ENCODE measurements at places on chromosomes 3 and 15.

DNA sequence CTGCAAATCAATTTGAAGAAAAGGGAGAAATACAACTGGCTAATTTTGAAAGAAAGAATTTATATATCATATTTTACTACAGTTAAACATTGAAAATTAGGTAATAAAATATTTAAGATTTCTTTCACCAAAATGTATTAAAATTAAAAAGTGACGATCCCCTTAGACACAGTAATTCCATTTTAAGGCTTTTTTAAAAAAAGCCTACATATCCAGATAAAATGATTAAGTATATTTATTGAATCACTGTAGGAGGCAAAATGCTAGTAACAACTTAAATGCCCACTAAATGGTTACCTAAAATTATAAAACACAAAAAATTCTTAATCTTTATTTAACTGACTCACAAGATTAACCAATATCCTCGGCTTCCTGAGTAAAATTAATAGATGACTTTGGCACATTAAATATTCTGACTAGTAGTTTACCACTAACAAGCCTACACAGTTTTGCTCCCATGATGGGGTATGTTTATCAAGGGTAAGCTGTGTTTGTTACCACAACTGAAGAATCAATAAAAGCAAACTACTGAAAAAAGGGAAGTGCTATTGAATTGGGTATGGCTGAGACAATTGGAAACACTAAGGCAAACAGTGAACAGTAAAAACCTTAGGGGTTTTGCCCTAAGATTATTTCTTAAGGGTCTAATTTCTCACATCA is 28.4 kb downstream of the ANKRD28 start:
- DNase-seq: no peak

DNA sequence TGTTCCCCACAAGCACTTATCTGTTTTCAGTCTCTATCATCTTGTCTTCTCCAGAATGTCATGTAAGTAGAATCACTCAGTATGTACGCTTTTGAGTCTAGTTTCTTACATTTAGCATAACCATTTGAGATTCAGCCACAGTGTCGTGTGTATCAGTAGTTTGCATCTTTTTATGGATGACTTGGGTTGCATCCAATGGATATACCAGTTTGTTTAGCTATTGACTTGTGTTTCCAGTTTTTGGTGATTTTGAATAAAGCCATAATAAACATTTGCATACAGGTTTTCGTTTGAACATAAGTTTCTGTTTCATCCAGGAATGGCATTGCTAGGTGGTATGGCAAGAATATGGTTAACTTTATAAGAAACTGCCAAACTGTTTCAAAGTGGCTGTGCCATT is 12.1 kb downstream of the GRIP2 start:
- DNase-seq: no peak

- DNase-seq: no peak
These were observed 256.1 kb downstream of the PLCL2 start for GRCh38 chr3:17140670-17141505.

- no peak for DNase-seq
These were observed 14.5 kb downstream of the RTP3 start for GRCh38 chr3:46512191-46512749.

- no peak for DNase-seq
These were observed 156.0 kb downstream of the ISL2 start for GRCh38 chr15:76492538-76492937.

- no peak for DNase-seq
These were observed 51.9 kb upstream of the TMEM115 start for GRCh38 chr3:50411229-50411628.

DNA sequence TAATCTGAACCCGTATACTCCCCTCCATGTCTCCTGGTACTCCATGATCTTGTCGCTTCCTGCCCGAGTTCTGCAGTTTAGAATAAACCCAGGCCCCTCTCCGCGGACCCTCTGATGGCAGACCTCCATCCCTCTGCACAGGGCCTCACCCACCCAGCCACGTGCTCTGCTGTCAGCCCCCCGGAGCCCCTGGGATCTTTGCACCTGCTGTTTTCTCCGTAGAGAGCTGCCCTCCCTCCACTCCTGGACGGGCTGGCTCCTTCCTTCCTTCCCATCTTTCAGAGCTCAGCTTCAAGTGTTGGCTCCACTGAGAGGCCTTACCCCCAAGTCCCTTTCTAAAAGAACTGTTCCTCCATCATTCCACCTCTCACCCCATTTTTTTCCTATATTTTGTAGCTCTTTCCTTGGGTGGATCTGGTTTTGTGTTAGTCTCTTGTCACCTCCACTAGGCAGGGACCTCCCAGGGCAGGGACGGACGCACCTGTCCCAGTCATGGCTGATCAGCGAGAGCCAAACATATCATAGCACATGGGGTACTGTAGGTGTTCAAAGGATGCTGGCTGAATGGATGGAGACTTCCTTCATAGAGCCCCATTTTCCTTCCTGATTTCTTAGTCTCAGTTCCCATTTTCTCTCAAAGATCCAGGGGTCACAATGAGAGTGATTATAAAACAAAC is 106.6 kb downstream of the VGLL4 start:
- DNase-seq: no peak

DNA sequence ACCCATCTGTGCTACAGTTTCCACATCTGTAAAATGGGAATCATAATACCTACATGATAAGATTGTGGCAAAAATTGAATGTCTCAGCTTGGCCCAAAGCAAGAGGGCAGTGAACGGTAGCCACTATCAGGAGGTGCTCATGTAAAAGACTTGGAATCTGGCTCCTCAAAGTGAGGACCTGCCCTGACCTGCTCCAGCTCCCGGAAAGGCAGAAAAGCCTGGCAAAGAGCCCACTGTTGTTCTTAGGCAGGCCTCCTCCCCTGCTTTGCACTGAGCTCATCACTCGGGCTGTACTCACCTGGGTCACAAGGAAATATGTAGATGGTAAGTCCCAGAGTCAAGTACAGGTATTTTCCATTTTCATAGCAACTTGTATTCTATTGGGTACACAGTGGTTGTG is 250.7 kb upstream of the TBL1XR1 start:
- no peak for DNase-seq

DNA sequence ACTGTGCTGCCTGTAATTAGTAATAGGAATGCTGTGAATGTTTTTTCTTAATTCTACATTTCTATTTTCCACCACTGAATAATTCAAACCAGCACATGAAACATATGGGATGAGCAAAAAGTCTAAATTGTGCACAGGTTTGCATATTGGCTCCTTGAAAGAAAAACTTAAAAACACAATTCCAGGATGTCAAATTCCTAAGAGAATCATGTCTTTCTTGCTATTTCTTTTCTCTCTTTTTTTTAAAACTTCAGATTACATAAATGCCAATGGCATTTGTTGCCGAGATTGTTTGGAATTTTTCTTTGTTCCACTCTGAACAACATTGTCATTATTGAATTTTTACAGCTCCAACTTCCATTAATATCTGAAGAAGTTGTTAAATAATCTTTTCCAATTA is 60.8 kb downstream of the VGLL3 start:
- no peak for DNase-seq

- no peak for DNase-seq
These were observed 106.3 kb downstream of the CHDH start for GRCh38 chr3:53739966-53740365.

- no peak for DNase-seq
These were observed 114.5 kb upstream of the GOLGA8J start for GRCh38 chr15:29968099-29968894.

- no peak for DNase-seq
These were observed 604 bp downstream of the LTK start for GRCh38 chr15:41512940-41513505.

GRCh38 chr3:49614936-49615335 is 59.2 kb upstream of the APEH start:
- no peak for DNase-seq

DNA sequence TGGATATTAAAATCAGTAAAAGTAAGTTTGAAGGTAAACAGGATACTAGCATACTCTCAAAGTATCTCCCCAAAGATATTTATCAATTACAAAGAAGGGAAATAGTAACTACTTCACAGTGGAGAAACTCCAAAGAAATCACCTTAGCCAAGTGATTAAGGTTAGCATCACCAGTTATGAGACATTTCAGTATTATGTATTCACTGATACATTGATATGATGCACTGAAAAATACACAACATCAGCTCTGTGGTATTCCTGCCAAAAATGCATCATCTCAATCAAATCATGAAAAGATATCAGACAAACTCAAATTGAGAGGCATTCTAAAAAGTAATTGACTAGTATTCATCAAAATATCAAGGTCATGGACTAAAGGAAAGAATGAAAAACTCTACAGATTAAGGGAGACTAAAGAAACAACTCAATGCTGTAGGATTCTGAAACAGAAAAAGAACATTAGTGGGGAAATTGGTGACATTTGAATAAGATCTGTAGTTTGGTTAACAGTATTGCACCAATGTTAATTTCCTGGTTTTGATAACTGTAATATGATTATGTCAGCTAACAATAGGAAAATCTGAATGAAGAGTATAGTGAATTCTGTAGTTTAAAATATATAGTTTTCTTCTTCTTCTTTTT is 215.4 kb downstream of the UACA start:
- DNase-seq: no peak

DNA sequence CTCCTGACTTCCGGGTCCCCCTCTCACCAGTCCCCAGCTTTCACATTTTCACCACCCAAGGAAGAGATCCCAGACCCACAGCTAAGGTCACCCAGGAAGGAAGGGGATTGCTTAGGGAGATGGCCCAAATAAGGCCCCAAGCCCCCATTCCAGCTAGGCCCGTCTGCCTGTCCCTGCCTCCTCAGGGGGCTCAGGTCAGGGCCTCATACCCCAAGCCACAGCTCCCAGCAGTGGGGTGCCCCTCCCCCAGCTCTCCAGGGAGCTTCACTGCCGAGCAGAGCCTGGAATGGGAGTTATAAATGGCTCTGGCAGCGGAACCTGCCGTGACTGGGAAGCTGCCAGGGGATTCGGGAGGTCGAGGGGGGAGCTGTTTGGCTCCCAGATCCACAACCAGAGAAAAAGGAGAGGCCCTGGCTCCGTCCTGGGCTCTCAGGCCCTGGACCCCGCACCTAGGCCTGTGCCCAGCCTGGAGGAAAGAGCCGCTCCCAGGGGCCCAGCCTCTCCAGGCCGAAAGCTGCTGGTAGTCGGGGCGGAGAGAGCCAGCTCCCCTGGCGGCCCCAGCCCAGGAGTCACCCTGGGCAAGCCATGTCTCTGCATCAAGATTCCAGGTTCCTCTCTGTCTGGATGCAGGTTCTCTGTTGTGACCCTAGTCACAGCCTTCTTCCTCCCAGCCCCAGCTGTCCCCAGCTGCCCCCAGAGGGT is 550 bp downstream of the CCDC9B start:
- no peak for DNase-seq

GRCh38 chr15:73978896-73979295 is 13.2 kb downstream of the STOML1 start:
- no peak for DNase-seq

GRCh38 chr3:48125013-48125705 is 63.1 kb downstream of the CDC25A start:
- DNase-seq: no peak

DNA sequence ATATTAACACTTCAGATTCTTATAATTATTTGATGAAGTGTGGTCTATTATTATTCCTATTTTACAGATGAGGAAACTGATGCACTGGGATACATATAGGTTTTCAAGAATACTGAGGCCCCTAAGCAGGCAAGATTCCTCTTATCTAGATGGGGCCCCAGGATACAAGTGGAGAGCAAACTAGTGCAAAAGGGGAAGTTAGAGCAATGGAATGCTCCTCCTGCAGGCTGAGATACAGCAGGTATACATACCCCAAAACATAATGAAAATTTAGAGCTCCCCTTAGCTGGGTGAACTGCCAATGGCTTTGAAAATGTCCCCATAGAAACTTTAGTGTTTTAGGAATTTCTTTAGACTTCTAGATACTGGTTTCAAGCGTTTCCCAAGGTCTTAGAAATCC is 247.1 kb downstream of the CHST2 start:
- DNase-seq: no peak

All from activated CD4-positive, alpha-beta T cell treated with anti-CD3 and anti-CD28 coated beads for 4 hours (primary cell).